ENCODE measurements at places on chromosomes 11 and 22.

DNA sequence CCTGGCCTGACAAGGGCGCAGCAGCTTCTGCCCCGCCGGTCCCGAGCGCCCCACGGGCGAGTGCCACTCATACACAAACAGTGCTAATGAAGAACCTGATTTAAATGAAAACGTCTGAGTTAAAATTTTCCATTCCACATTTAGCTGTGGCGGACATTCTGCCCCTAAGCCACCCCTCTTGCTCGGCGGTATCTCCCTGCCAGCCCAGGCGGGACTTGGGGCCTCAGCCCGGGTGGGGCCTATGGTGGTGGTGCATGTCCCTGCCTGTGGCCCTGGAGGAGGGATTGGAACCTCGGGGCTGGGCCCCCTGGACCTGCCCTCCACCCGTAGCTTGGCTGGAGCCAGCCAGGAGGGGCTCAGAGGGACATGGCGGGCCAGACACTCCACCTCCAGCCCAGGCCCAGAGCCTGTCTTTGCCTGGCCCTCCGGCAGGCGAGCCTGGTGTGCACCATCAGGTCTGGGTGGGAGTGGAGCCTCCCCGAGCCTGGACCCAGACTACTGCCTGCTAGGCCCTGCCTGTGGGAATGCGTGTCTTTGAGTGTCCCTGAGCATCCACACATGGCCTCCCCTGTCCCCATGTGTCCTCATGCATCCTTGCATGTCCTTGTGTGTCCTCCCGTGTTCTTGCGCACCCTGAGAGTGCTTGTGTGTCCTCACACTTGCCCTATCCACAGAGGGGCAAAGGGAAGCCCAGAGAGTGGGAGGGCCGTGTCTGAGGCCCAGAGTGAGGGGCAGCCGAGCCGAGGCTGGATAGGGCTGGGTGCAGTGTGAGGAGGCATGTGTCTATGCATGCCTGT is 4.4 kb downstream of the ZDHHC8 start:
- no peak for DNase-seq

DNA sequence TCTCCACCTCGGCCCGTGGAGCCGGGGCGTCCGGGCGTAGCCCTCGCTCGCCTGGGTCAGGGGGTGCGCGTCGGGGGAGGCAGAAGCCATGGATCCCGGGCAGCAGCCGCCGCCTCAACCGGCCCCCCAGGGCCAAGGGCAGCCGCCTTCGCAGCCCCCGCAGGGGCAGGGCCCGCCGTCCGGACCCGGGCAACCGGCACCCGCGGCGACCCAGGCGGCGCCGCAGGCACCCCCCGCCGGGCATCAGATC is 439 bp downstream of the YAP1 start:
- no peak for DNase-seq

DNA sequence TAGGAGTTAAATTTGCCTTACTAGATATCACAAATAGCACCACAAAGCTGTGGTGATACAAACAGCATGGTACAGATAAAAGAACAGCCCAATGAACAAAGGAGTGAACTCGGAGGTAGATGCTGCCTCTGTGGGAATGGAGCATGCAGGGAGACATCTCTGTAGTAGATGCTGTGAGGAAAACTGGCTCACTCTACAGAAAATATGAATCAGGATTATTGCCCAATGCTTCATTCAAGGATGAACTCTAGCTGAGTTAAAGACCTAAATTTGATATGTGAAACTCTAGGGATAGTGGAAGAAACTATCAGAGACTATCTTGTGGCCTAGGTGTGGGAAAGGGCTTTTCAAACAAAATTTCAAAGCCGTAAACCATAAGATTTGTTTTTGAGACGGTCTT is 15.3 kb upstream of the CAPN5 start:
- no peak for DNase-seq

DNA sequence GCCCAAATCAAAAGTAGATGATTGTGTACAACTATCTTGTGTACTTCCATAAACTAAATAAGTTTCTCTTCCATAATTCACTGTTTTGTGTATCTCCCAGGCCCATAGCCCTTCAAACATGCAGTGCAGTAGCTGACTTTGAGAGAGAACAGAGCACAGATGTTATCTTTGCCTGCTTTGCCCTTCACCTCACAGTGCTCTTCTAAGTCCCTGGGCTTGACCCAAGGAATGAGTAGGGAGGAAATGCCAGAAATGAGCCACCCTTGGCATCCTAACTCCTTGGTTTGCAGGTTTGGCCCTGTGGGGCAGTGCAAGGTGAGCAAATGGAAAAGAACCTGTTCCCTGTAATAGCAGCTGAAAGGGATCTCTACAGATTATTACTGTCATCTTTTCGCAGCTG is 79.2 kb downstream of the STIM1 start:
- DNase-seq, result no peak

- DNase-seq, result peak; percentile 81
These were observed 60.2 kb downstream of the ENDOD1 start for GRCh38 chr11:95149651-95150364.

DNA sequence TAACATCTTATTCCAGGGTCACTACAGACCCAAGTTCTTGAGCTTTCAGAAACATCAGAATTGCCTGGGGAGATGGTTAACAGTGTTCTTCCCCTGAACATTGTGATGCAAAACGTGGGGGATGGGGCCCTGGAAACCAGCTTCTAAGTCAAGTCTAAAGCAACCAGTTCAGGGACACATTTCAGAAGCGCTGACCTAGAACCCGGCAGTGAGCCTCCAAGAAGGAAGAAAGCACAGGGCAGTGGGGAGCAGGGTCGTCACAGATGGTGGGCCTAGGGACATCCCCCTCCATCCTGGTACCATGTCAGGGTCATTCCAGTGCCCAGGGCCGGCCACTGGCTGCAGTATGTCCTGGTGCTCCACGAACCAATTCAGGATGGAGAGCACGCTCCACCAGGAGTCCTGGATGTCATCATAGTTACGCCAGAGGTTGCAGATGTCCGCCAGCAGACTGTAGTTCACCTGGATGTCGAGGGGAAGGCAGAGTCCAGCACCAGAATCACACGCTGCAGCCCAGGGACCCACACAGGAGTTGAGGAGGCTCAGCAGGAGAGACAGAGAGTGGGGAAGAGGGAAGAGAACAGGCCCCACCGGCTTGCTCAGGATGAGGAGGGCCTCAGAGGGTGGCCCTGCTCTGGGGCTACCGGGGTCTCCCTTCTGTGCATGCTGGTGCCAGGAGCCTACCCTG is 5.0 kb downstream of the NAGA start:
- peak; percentile 68 for DNase-seq

DNA sequence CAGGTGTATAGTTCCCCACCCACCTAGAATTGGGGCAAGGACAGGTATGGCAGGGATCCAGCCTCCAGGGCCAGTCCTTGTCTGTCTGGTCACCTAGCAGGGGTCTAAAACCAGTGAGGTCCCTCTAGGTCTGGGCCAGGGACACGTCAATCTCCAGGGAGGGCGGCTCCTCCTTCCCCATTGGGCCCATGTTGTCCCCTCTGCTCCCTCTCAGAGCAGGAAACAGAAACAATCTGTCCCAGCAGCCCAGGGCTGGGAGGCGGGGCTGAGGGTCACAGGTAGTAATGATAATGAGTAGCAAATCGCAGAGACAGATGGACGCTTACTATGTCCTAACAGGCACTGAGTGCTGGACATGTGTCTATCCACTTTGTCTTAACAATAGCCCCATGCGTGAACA is 22.8 kb upstream of the SYT7 start:
- DNase-seq, result peak; percentile 76

DNA sequence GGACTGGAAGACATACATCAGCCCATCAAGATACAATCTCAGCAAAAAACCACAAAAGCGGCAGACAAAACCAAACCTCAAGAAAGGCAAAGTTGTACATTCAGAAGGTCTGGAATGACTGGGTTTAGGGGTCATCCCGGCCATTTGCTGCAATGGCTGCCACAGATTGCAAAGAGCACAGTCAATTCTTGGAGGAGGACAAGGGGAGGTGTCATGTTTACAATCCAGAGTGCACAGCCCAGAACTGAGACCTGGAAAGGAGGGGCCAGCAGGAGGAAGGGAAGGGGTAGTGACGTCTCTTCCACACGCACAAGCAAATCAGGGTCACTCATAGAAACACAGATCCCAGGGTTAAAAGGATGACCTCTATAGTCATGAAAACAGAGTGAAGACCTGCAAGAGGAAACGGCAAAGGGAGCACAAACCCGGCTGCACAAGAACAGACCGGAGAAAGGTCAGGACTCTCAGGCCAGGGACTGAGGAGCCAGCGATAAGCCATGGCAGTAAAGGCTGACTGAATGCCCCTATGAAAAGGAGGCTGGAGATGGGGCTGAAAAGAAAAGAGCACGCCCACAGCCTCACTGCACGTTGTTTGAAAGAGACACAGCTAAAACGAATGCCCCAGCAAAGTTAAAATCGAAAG is 18.2 kb upstream of the MUC5AC start:
- no peak for DNase-seq

DNA sequence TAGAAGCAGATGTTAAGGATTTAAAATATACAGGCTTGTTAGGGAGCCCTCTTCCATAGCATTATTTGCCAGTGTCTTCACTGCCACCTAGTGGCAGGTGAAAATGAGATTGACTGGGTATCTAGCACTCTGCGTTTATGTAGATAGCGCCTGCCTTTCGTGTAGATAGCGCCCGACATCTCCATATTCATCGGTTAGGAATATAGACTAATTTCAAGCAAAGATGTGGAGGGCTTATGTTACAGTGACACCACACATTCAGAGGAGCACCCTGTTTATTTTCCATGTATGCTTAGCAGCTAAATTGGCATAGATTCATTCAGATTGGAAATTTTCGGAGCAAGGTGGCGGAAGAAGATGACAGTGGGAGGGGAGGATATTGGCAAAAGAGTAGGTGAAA is 72.0 kb downstream of the SLC5A12 start:
- peak; percentile 15 for DNase-seq

DNA sequence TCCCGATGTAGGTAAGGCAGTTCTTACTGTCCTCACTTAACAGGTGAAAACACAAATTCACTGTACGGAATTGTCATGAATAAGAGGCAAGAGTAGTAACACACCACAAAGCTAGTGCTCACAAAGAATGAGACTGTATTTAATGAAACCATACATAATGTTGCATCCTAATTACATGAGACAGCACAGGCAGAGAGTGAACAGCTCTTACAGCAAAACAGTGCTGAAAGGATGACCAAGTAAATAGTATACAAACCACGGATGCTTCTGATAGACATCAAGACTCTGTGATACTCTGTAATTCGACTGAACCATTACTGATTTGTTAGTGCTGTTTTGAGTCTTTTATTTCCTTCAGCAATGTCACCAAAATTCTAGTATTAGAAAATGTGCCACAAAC is 282.3 kb downstream of the TTC28 start:
- DNase-seq, result no peak

- no peak for DNase-seq
These were observed 33.3 kb upstream of the KCNQ1OT1 start for GRCh38 chr11:2732940-2733628.

GRCh38 chr22:25159028-25159427 is 40.6 kb upstream of the CRYBB3 start:
- no peak for DNase-seq

GRCh38 chr11:132686886-132687285 is 845.4 kb downstream of the OPCML start:
- DNase-seq, result no peak

DNA sequence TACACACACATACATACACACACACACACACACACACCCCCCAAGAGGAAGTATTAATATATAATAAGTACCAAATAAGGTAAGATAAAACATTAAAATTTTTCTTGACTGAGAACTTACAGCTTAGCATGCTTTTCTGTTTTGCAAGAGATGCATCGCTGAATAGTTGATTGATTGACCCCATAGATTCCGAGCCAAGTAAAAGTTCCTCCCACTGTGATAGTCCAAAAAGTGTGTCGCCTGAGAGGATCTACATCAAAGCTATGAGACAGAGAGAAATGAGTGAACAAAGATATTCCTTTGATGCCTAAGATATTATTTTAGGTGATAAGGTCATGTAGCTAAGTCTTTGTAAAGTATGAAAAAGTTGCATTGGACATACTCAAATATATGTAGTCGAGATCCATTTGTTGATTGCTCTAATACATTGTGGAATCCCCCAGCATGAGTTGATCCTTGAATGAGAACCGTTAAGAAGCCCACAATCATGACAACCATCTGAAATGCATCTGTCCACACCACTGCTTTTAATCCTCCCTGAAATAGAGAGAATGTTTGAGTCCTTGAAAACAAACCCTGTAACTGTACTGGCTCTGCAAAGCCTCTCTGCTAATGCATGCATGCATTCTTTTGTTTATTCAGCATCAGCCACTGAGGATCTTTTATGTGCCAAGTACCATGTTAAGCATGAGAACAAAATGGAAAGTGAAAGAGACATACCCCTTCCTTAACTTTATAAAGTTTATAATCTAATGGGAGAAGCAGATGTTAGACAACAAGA is 18.3 kb downstream of the SLC5A12 start:
- DNase-seq, result no peak

- DNase-seq, result no peak
These were observed 621.1 kb downstream of the OPCML start for GRCh38 chr11:132911186-132911585.

GRCh38 chr11:63698976-63699733 is 17.9 kb downstream of the RTN3 start:
- DNase-seq, result no peak

GRCh38 chr11:118670063-118670462 is 9.4 kb downstream of the TREH start:
- DNase-seq, result no peak
